Renal cortical epithelial cell (primary cell): ENCODE measurements at places on chromosomes 13 and 19. TPM values are rescaled to one million over a fixed set of nuclear protein-coding genes. Genes with fewer than 3 reads are reported as not detected.

DNA sequence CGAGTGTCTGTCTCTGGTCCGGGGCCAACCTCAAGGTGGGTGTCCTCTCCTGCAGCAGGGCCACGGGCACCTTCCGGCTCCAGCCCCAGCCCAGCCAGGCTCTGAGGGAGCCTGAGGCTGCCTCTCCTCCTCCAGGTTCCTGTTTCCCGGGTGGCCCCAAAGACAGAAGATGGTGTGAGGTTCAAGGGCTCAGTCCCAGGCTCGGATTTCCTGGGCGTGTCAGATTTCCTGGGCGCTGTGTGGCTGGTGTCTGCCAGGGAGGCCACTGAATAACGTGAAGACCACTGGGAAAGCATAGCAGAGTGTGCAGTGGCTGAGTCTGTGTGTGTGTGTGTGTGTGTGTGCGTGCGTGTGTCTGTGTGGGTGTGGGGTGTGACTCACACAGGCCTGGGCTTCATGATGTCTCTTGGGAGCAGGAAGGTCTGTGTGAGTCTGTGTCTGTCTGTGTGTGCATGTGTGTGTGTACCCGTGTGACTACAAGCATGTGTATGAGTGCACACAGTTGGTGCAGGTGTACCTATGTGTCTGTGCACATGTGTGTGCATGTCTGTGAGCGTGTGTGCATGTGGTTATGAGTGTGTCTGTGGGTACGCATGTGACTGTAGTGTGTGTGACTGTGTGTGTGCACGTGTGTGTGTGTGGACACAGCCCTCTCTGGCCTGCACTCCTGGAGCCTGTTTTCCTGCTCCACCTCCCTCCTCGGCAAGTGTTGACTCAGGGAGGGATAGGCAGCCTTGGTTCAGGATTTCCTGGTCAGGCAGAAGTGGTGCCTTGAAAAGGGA lies 28.3 kb downstream of the CEBPA start:
- DNase-seq: peak; percentile 51

Gene UPF3A
- 14.6 and 30.3 TPM in 2 replicates for total RNA-seq

Gene S1PR4
- total RNA-seq: 0.10 TPM in 1 of 2 replicates, not detected in the other

DNA sequence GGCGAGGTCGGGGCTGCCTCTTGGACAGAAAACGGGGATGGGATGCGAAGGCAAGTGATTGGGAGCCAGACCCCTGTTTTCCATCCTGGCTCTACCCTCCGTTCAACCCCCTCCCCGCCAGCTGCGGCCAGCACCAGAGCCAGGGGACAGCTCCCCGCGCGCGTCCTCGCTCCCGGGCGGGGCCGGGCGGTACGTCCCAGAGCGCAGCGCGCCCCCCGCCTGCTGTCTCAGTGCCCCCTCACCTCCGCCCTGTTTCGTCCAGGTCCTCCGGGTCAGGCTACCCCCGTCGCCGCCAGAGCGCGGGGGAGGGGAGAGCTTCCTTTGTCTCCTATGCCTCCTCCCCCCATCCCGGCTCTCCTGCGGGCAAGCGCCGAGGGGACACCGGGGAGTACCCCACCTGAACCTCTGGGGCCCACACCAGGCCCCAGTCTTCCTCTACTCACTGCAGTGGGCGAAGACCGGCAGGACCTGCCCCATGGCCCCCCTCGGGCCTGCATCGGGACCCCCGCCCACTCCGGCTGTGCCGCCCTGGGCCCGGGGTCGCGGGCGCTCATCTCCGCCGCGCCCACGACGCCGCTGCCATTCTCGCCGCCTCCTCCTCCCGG lies 396 bp downstream of the RTN2 start:
- no peak for DNase-seq

DNA sequence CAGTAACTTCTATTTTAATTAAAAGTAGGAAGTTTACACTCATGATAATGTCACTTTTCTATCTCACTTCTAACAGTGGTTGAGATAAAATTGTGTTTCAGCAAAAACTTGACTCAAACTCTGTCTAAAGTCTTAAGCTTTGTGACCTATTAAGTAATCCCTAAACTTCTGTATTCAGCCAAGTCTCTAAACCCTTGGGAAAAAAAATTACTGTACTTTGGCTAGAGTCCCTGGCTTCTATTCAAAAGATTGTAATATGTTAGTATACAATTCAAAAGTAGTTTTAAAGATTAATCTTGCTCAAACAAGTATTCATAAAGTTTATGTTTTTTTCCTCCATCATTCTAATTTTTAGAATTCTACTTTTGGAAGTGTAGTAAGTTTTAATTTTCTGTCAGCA lies 1248.8 kb downstream of the UQCRFS1 start:
- DNase-seq: no peak

DNA sequence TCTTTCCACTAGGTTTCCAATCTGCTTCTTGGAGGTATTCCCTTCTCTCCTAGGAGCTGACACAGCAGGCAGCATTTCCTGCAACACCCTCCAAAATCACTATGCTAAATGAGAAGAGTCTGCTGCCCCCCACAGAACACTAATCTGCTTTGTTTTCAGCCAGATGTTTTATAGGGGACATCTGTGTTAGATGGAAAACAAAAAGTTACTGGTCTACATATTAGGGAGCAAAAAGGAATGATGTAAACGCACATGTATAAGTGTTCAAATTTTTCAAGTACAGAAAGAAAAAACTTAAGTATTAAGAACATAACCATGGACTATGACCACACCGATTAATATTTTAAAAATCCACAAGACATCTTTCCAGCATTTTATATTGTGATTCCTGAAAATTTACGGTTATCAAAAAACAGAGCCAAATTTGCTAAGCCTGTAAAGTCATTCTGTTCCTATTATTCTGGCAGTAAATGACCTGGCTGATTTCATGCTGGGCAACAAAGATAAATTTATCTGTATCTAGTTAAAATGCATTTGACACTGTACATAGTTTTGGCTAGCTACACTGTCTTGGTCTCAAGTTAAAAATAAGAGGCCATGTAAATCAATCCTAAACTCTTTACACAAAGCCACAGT lies 63.3 kb downstream of the DCLK1 start:
- DNase-seq: no peak

- DNase-seq: no peak
Observed at GRCh38 chr13:110303644-110304043, 3.3 kb downstream of the COL4A1 start.

- DNase-seq: peak; percentile 94
Observed at GRCh38 chr13:51643105-51643881, 59.0 kb downstream of the WDFY2 start.

DNA sequence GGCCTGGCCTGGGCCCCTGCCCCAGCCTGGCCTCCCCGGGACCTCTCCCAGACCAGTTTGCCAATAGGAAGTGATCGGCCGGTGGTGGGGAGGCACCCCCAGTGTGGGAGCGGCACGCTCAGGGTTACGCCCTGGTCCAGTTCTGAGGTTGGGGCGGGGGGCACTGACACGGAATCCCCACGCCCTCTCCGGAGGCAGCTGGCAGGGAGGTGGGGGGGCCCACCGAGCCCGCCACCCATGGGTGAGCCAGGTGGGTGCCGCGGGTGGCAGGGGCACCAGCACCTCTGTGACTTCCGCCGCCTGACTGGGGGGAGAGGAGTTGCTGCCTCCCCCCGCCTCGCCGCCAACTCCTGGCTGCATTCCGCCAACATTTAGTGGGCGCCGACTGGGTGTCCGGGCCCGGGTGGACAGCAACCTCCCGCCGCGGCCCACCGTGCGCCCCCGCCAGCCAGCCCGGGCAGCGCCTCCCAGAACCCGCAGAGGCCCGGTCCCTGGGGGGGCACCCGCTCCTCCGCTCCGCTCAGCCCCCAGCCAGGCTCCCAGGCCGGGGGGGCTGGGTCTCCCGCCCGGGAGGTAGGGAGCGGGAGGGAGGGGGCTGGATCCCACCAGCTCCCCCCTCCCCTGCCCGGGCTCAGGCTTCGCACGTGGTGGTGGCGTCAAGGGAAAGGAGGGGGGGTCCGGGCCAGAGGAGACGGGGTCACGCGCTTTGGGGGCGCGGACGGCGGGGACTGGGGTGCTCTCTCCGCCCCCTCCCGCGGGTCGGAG lies 2.0 kb downstream of the ZBTB7A start:
- DNase-seq: no peak

- peak; percentile 43 for DNase-seq
Observed at GRCh38 chr13:77511552-77511951, 24.0 kb upstream of the SCEL start.

Gene SCN1B
- total RNA-seq: 0.52 and 2.7 TPM in 2 replicates

Gene PSG6
- not detected in 2 replicates for total RNA-seq

Gene SIGLEC10
- not detected in 2 replicates for total RNA-seq

Gene CYP2S1
- 2.2 and 3.1 TPM in 2 replicates for total RNA-seq

Gene CPB2
- total RNA-seq: not detected in 2 replicates

Gene MIA
- total RNA-seq: not detected in 2 replicates

DNA sequence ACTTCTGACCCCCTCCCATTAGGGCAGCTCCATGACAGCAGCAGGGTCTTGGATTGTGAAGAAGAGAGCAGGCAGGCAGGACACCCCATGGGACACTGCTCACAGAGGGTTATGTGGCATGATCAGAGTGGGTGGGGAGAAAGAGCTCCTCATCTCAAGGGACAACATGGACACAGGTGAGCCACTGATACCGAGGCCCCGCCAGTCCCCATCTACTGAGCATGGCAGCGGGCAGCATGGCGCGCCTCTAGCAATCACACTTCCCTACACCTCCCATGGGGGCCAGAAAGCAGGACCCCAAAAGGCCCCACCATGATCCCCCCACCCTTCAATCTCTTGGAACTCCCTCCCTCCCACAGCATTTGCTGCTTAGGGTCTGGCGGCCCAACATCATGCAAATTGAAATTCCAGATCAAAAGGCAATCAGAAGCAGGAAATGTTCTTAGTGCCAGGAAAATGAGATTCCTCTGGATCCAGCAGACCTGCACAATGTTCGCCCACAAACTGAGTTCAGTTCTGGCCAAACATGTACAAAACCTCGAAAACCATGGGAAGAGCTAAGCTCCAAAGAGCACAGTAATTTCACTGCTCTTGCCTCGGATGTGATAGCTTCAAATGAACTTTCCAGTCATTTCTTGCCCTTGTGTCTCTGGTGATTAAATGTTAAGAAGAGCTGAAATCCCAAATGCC lies 14.8 kb downstream of the DOCK9 start:
- DNase-seq: peak; percentile 27

DNA sequence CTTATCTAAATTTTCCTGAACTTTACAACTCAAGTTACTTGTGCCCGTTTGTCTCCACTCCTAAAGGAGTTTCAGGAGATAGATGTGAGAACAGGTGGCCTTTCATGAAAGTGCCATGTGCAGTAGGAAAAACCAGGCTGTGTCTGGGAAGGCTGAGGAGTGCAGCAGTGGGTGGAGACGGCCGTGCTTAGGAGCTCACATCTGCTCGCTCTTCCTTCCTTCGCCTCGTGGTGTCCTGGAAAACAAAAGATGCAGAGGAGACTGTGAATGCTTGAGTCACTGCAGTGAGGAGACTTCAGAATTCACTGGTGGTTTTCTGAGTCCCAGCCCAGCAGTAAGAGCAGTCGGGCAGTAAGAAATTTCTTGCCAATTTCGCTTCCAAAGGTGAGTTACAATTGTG lies 138.4 kb upstream of the RNF113B start:
- peak; percentile 47 for DNase-seq

Gene COX7A1
- total RNA-seq: 1.1 and 2.8 TPM in 2 replicates

Gene ATP4A
- not detected in 2 replicates for total RNA-seq

DNA sequence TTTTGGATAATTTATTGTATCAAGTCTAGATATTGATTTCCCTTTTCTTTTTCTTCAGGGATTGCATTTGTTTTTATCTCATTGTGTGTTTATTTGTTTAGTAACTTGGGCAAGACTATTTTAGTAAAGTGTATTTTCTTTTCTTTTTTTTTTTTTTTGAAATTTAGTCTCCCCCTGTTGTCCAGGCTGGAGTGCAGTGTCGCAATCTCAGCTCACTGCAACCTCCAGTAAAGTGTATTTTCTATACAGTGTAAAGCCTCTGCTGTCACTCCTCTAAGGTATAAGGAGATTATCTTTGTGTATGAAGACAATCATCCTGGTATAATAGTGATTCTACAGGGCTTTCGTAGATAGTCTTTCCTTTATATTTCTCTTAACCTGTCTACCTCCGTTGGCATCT lies 2546.0 kb downstream of the PCDH9 start:
- no peak for DNase-seq

Gene CGB8
- 1.2 TPM in 1 of 2 replicates, not detected in the other for total RNA-seq

Gene POSTN
- total RNA-seq: 1.2 and 1.6 TPM in 2 replicates

DNA sequence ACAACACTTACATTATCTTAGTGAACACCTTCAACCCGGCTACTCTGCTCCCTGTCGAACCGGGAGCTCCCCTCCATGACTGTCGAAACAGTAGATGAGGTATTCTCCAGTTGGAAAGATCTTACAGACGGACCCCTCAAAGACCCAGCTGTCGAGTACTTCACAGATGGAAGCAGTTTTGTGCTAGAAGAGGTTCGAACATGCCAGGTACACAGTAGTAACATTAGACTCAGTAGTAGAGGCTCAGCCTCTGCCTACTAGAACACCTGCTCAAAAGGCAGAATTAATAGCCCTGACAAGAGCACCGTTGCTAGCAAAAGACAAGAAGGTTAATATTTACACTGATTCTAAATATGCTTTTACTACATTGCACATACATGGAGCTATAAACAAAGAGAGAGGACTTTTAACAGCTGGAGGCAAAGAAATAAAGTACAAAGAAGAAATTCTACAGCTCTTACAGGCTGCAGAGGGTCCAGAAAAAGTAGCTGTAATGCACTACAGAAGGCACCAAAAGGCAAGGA lies 13.6 kb upstream of the SLC15A1 start:
- DNase-seq: no peak

GRCh38 chr19:49014123-49014869 lies 2.6 kb downstream of the LHB start:
- no peak for DNase-seq

Gene MCF2L
- total RNA-seq: 4.7 and 8.3 TPM in 2 replicates

Gene FCER2
- total RNA-seq: not detected in 2 replicates

Gene RUBCNL
- 0.10 and 0.52 TPM in 2 replicates for total RNA-seq

GRCh38 chr19:14477418-14478112 lies 2.4 kb upstream of the PTGER1 start:
- no peak for DNase-seq

DNA sequence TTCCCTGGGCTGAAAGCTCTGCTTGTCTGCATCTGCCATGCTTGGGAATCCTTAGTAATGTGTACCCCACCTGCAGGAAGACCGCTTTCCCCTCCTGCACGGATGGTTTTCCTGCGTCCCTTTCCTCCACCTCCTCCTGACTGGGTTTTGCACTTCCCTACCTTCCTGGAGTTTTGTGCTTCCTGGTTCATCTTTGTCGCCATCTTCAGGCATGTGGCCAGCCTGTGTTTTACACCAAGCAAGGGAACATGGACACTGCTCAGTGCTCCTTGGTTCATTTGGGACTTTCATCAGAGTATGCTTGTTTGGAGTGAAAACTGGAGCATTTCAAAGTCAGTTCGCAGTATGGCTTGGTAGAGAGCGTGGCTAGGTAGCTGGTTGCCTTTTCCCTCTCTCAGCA lies 30.7 kb downstream of the ERICH6B start:
- no peak for DNase-seq

DNA sequence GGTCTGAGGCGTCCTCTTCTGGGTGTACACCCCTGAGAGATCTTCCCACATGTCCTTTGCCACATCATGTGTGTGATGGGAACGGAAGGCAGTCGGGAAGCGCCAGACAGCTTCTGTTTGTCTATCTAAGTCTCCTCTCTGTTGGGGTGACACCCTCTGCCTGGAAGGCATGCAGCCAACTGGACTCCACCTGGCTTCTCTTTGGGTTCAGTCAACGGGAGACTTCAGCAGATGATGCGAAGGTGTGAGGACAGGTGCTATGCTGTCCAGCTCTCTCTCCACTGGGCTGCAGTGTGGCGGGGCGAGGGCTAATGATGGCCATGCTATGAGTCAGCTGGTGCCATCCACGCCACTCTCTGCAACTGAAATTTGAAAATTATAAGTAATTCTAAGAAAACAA lies 14.3 kb upstream of the SBK3 start:
- no peak for DNase-seq
